ENCODE measurements at places on chromosomes 1 and 21.
A peak's percentile ranks its signal among the peaks of the same experiment; 100 is the strongest.

DNA sequence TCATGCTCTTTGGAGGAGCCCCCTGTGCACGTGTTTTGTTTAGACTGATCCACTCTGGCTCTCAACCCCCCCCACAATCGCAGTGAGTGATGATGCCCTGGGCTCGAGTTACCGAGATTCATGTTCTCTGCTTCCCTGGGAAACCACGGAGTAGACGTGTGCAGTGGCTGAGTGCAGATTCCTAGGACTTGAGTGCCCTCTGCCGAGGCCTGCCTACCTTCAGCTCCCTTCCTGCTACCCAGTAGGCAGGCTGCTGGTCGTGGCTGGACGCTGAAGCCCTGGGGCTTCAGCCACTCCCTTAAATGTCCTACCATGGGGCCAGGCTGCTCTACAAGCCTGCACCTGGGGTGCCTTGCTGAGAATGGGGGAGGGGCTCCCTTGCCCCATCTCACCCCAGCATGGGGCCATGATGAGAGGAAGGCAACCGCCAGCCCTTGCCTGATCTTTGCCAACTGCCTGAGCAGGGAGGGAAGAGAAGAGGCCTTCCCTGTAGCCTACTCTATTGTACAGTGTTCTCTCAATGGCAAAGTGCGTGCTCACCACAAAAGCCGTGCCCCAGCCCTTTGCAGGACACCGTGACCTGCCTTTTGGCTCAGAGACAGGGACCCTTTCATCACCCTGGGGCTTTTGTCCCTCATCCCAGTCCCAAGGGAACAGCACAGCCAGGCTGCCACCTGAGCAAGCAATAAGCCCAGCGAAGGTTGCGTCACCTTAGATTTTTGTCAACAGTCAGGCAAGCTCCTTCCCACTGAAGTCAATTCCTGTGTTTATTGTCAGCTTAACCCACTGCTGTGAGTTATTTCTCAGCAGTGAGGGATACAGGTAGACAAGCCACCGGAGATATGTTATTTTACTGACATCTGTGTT is 4.1 kb upstream of the GRIK3 start:
- no peak for DNase-seq

- peak; percentile 33 for DNase-seq
Measured at GRCh38 chr1:198162091-198162767, 5.4 kb downstream of the NEK7 start.

- no peak for DNase-seq
Measured at GRCh38 chr1:59804301-59804700, 10.4 kb upstream of the HOOK1 start.

DNA sequence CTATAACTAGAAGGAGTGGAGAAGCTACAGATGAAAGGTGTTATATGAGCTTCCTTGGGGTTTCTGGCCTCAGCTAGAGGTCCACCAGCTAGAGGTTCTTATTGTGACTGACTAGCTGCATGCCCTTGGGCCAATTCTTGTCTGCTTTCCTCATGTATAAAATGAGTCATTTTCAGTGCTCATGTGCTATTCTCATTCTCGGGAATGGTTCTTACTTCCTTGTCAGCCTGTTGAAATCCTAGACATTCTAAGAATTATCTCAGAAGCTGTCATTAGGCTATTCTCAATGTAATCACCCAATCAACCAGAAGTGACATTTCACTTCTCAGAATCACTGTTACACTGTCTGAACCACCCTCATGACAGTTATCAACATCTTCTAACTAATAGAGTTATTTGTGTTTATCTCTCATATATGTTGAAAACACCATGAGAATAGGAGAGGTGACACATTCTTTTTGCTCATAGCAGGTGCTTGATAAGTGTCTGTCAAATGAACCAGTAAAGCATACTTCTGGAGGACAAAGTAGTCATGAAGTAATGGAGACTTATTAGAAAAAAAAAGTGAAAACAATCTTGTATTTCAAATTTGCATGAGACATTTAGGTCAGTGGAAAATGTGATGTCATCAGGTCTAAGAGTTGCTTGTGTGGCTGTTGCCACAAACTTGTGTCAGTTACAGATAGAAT is 122.8 kb upstream of the IVNS1ABP start:
- DNase-seq = peak; percentile 80

GRCh38 chr1:17365293-17365692 is 6.7 kb upstream of the PADI6 start:
- DNase-seq = peak; percentile 8

- DNase-seq = no peak
Measured at GRCh38 chr1:179808503-179808902, 65.4 kb downstream of the FAM163A start.

GRCh38 chr1:248816042-248816851 is 9.5 kb downstream of the SH3BP5L start:
- no peak for DNase-seq

- no peak for DNase-seq
Measured at GRCh38 chr1:164703463-164703862, 144.5 kb downstream of the PBX1 start.

DNA sequence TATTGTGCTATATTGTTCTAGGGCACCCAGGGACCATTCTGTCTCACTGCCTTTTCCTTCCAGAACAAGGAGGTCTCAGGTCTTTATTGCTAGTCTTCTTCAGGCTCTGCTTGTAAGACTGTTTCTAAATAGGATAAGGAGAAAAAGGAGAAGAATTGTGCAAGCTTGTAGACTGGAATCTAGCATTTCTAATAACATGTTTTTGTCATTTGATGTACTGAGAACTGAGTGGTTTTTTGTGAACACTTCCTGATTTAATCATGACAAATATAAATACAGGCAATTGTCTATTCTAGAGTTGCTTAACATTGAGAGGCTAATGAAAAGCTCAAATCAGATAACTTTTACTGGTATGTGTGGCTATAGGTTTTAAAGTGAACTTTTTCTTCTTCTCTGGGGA is 77.6 kb downstream of the CLIC4 start:
- no peak for DNase-seq

DNA sequence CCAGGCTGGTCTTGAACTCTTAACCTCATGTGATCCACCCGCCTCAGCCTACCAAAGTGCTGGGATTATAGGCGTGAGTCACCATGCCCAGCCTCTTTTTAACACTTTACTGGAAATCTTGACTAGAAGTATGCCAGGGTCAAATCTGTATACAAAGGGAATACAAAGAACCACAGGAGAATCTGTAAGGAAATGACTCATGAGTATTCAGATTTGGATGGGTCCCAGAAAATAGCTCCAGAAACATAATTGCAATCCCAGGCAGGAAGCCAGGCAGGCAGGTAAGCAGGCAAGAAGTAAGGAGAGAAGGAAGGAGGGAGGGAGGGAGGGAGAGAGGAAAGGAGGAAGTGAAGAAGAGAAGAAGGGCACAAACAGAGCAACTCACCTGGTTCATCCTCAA is 22.8 kb upstream of the TIAM1 start:
- no peak for DNase-seq

DNA sequence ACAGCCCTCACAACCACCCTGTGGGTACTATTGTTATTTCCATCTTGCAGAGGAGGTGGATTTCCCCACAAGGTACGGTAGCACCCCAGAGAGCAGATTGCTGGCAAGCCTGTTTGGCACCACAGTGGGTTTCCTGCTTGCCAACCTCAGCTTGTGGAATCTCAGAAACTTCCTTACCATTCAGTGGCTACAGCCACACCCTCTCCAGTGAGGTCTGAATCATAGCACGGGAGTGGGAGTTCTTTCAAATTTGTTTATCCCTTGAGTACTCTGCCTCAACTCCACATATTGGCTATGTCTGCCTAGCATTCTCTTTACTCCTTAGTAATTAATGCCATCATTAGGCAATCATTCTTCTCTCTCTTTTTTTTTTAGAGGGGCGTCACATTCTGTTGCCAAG is 162.1 kb downstream of the PTPRU start:
- DNase-seq = no peak

GRCh38 chr1:164783778-164784555 is 225.0 kb downstream of the PBX1 start:
- no peak for DNase-seq

DNA sequence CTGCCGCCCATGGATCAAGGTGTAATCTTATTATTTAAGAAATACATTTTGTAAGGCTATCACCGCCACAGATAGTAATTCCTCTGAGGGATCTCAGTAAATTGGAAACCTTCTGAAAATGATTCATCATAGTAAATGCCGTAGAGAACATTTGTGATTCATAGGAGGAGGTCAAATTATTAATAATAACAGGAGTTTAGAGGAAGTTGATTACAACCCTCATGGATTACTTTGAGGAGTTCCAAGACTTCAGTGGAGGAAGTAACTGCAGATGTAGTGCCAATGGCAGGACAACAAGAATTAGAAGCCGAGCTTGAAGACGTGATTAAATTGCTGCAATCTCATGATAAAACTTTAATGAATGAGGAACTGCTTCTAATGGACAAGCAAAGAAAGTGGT is 280.1 kb downstream of the PTPRC start:
- no peak for DNase-seq

GRCh38 chr1:237154157-237154556 is 112.2 kb downstream of the RYR2 start:
- DNase-seq = no peak

DNA sequence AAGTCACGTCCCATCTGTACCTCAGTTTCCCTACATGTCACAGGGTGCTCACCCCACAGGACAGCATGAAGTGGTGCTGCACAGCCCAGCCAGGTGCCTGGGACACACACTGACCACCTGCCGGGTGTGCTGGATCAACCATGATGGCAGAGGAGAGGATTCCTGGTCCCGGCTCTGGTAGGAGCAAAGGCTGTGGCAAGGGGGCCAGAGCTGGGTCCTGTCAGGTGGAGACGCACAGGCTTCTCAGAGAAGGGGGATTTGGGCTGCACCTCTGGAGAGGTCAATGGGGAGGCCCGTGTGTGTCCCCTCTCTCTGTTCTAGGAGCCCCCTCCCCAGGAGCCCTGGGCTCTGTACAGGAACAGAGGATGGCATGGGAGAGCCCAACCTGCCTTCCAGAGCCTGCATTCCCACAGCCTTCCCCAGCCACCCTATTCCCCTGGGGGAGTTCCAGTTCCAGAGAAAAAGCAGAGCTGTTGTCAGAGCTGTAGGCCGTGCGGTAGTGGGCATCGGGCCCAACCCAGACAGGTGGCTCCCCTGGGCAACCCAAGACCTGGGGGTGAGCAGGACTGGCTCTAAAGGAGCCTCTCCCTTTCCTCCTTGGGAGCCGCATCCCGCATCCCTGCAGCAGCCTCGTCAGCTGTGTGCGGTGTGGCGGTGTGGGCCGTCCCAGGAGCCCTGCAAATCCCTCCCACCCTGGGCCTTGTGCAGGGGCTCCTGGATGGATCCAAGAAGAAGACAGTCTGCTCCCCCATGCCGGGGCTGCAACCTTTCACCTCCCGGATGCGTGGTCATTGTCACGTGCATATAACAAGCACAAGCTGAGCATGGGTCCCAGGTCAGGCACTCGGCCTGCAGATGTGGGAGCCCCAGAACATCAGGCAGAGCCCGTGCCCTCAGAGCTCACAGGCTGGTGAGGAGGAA is 2.9 kb upstream of the TFF3 start:
- DNase-seq = no peak

DNA sequence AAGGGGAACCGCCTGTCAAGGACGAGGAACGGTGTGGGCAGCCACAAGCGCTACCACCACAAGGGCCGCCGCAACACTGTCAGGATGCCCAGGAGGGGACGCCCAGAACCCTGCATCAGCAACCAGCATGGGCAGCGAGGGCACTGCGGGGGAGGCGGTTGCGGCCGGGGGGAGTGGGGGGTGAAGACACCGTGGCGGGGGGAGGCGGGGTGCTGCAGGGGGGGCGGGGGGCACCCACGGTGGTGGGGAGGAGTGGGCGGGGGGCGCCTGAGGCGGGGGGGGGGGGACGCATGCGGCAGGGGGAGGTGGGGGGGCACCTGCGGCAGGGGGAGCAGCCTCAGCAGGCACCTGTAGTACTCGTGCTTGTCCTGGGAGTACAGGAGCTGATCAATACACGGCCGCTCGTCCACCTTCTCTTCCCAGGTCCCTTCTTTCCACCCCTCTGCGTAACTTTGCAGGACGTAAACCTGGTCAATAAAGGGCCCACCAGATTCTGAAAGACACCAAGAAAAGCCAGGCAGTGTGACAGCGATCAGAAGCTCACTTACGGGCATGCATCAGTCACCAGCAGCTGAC is 4.6 kb downstream of the POFUT2 start:
- no peak for DNase-seq

DNA sequence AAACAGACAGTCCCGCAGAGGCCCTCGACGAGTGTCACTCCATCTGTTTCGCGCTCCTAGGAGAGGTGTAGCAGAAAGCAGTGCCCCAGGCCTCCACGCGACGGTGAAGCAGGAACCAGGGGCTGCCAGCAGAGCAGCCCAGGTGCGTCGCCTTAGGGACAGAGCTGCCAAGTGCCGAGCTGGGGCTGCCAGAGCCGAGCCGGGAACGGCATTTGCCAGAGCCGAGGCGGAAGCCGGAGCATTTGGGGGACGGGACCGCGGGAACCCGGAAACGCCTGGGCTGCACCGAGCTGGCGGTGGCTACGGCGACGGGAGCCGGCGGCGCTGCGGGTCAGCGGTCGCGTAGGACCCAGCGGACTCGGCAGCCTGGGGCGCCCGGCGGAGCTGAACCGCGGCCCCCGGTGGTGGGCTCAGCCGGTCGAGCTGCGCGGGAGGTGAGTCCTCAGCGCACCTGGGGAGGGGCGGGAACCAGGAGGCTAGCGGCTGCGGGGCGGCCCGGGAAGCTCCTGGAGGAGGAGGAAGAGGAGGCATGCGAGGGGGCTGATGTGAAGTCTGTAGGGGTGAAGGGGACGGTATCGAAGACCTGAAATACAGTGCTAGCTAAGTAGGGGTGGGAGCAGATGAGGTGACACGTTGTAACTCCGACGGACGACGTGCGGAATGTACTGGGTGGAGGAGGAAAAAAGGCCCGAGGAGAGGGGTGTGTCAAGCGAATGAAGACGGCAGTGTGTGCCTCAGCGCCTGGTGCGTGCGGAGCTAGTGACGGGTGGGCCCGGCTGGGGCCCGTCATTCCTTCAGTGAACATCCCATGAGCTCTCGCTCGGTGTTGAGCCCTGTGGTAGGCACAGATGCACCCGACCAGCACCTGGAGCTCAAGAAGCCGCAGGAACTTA is at the start of gene SLC35A3:
SLC35A3 (plus strand) TSS at position 268 of the 893 bp plus-strand sequence. CDS start 23,559 bp downstream, outside the sequence.
- peak; percentile 67 for DNase-seq

GRCh38 chr1:54791880-54792522 is 9.1 kb downstream of the TTC22 start:
- peak; percentile 48 for DNase-seq

GRCh38 chr1:210170220-210170619 is 62.4 kb upstream of the SERTAD4 start:
- no peak for DNase-seq

DNA sequence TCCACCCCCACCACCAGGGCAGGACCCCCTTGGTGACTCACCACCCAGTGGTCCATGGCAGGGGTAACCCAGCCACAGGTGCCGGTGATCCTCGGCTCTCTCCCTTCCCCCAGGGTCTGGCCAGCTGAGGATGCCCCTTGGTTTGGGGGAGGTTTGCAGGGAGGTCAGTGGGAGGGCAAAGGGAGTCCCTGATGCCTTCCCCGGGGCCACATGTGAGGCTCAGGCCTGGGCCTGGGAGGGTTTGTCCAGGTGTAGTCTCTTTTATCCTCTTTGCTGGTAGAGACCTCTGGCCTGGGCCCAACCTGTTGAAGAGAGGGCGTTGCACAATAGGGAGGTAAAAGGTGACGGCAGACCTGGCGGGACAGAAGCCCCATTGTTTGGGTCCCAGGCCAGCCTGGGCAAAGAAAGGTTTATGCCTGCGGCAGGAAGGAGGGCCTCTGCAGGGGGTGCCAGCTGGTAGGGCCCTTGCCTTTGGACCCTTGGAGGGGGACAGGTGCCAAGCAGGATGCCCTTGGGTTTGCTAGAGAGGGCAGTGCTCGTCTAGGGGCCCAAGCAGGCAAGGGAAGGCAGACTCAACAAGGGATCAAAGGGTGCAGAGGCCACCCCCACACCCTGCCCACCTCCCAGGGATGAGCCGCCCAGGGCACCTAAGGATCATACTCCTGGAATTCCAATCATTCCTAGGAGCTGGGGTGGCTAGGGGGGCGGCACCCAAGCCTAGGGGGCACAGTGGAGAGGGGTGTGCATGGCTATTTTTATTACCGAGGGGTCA is 760 bp upstream of the TINAGL1 start:
- DNase-seq = no peak
